B cell (primary cell): ENCODE measurements at places on chromosomes 16 and 17.

DNA sequence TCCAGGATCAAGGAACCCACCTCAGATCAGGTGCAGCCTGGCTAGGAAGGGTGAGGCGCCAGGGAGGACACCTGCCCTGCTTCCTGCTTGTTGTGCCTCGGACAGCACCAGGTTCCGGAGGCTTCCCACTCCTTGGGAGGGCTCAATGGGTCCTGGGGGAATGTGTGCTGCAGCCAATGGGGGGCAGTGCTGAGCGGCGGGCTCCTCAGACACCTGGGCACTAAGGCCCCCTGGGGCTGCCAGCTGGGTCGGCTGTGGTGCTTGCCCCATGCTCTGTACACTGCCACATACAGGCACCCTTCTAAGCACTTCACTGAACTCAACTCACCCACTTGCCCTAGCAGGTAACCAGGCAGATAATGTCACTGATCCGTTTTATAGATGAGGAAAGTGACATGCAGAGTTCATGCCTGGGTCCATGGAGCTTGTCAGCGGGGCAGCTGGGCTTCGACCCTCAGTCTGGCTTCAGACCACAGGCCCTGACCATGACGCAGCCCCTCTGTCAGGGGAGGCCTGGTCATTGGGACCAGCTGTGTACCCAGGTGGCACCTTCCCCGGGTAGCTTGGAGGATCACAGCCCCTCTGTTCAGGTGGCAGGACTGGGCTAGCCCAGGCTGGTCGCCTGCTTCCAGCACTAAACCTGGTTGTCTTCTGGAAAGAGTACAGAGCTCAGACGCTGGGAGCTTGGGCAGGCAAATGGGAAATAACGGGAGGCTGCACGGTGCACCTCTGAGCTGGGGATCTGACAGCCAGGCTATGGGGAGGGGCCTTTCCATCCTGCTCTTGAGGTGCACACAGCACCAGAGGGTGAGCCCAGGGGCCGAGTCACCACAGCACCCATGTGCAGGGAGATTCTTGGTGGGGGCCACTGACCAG is 8.2 kb downstream of the FN3K start:
- H3K27me3 ChIP-seq = no peaks in the 10 kb centered on the region
- DNase-seq = no peak
- H3K36me3 ChIP-seq = no peaks in the 10 kb centered on the region

- H3K27ac ChIP-seq = no peak overlapping the region
- H3K27me3 ChIP-seq = no peaks in the 10 kb centered on the region
- no peak for DNase-seq
- H3K4me1 ChIP-seq = peaks cover 12% of the 10 kb centered on the region
- no peaks in the 10 kb centered on the region for H3K36me3 ChIP-seq
These were observed 99.0 kb downstream of the C16orf78 start for GRCh38 chr16:49472598-49472997.

- peak overlapping the region; percentile 82 for H3K4me3 ChIP-seq
- no peak overlapping the region for H3K27ac ChIP-seq
- DNase-seq = no peak
- H3K36me3 ChIP-seq = no peaks in the 10 kb centered on the region
These were observed 791 bp upstream of the ZNF629 start for GRCh38 chr16:30787613-30788378.

- no peak for DNase-seq
- peak within 1 kb of the TSS; percentile 86 for H3K27ac ChIP-seq
- peak within 1 kb of the TSS; percentile 19 for H3K4me3 ChIP-seq
- peaks cover 30% of the 10 kb centered on the region for H3K4me1 ChIP-seq
- peaks cover 3% of the 10 kb centered on the region for H3K27me3 ChIP-seq
- H3K36me3 ChIP-seq = no peaks in the 10 kb centered on the region
These were observed at the start of gene KRTAP16-1 for GRCh38 chr17:41308918-41309359. TSS of gene KRTAP16-1 (minus strand) at chr17:41309309. CDS start at chr17:41309253, 56 bp downstream.

DNA sequence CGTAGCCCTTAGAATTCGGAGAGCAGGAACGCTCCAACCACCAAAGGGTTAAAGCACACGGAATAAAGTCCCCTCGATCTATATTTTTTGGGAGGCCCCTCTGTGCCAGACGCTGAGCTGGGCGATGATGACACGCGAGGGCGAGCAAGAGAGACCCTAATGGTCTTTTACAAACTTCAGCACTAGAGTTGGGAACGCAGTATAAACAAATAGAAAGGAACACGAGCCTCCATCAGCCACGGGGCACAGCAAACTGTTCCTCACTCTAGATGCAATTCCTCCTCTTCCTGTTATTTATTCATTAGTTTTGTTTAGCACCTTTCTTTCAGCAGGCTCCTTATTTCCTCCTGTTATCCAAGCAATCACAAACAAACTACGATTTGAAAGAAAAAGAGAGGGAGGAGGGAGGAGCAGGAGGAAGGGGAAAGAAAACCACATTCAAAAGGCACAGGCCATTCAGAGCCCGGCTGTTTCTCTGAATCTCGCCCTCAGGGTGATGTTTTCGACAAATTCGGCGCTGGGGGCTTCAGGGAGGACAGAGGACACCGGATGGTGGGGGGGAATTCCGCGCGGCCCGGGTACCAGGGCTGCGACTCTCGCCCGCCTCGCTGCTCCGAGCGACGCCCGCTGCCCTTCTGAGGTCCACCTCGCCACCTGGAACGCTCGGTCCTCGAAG is 1.6 kb downstream of the TOX3 start:
- no peak overlapping the region for H3K27ac ChIP-seq
- no peak overlapping the region for H3K4me3 ChIP-seq
- H3K27me3 ChIP-seq = peaks cover 13% of the 10 kb centered on the region
- DNase-seq = no peak
